Lung microvascular endothelial cell (primary cell): ENCODE measurements at places on chromosomes 6 and 20. TPM values are rescaled to one million over a fixed set of nuclear protein-coding genes. Genes with fewer than 3 reads are reported as not detected.

- DNase-seq, result peak; percentile 42
Measured at GRCh38 chr20:1171461-1172093, 13.2 kb downstream of the TMEM74B start.

The SLC52A3 gene
- under 0.01 TPM in 2 replicates for total RNA-seq

DNA sequence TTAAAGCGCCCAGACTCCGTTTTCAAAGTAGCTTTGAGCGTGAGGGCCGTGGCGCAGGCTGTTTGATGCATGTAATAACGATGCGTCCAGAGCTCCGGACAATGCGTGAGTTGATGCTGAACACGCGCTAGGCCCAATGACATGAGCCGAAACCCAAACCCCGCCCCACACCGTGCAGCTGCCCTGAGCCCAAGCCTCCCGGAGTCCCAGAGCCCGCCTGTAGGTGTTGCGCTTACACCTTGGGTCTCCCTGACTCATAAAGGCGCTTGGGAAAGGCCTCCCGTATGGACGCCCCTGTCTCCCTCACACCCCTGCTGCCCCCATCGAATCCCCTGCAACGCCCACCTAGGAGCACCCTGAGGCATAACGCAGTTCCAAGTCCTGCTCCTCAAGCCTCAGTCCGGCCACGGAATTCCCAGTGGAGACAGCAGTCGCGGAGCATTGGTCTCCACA, 87.6 kb downstream of the ERMARD start:
- no peak for DNase-seq

The DCDC2 gene
- total RNA-seq, result not detected in 2 replicates

The TP53TG5 gene
- not detected in 2 replicates for total RNA-seq

DNA sequence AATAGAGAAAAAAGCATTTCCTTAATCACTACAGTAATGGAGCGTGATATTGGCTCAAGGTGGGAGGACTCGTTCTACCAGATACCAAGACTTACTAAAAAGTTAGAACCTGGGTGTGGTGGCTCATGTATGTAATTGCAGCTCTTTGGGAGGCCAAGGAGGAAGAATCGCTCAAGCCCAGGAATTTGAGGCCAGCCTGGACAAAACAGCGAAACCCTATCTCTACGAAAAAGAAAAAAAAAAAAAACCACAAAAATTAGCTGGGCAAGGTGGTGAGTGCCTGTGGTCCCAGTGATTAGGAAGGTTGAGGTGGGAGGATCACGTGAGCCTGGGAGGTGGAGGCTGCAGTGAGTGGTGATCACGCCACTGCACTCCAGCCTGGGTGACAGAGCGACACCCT, 24.0 kb upstream of the ATRN start:
- no peak for DNase-seq

The RAD21L1 gene
- total RNA-seq, result not detected in 2 replicates

DNA sequence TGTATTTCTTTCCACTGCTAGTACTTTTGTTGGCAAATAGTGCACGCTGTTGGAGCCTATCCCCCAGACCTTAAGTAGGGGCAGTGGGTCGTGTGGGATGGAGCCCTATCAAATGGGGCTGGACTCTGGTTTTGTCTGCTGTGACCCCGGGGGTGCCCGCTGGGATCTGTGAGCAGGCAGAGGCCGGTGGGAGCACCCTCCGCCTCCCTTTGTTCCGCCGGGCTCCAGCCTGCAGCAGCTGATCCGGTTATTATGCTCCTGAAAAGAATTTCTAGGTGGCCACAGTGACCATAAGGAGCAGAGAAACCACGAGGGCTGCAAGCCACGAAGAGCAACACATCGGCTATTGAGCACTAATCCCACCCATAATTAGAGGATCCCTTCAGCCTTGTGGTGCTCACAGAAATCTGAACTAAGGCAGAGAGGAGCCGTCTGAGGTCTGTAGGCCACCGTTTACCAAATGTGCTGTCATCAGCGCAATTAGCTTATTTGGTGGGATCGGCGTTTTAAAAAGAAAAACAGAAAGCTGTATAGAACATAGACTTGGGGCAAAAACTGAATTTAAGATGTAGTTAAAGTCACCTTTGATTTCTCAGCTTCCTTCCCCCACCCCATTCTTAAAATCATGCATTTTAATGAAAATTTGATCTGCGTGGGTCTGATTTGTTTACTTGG, 598.3 kb upstream of the JAG1 start:
- no peak for DNase-seq

GRCh38 chr20:6651016-6651415, 116.5 kb upstream of the BMP2 start:
- no peak for DNase-seq

The RAET1L gene
- not detected in 2 replicates for total RNA-seq

GRCh38 chr20:7985916-7986315, 33.6 kb downstream of the TMX4 start:
- DNase-seq, result no peak

The CYP21A2 gene
- total RNA-seq, result not detected in 2 replicates

The ERVFRD-1 gene
- under 0.01 TPM in 1 of 2 replicates, not detected in the other for total RNA-seq

DNA sequence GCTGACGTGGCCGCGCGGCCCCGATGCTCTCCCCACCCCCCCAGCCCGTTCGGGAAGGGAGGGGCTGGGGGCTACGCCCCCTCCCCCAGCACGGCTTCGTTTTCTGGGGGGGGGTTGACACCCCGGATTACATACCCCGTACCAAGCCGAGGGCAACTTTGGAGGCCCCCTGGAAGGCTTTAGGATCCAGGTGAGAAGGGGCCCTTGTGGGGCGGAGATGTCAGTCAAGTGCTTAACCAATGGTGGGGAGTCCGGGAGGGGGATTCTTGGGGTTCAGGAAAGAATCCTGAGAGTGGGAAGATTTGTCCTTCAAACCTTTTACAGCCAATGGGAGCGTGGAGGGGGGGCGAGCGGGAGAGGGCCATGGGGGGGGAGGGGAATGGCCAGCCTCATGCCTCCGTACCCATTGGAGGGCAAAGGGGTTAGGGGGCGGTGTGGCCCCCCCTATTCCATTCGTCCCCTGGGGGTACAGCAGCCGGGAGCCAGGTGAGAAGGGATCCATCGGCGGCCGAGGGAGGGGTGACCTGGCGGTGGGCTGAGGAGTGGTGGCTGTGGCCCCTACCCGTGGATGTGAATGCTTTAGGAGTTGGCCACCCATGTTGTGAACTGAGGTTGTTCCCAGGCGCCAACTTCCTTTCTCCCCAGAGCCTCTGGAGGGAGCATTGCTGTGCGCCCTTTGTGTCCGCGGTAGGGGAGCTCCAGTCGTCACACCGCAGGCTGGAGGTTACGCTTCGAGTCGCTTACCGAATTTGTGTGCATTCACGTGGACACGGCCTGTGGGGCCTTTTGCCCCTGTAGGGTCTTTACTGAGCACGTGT, 682 bp downstream of the BRD2 start:
- peak; percentile 85 for DNase-seq

The SAMD3 gene
- total RNA-seq, result not detected in 2 replicates

- no peak for DNase-seq
Measured at GRCh38 chr6:25295651-25296050, 16.5 kb downstream of the CARMIL1 start.

The NQO2 gene
- total RNA-seq, result 7.6 and 8.5 TPM in 2 replicates

The PRICKLE4 gene
- total RNA-seq, result 5.2 and 6.7 TPM in 2 replicates

GRCh38 chr6:99467509-99468106, 42.5 kb upstream of the PNISR start:
- DNase-seq, result peak; percentile 35

- no peak for DNase-seq
Measured at GRCh38 chr6:25013246-25013645, 77.5 kb upstream of the RIPOR2 start.

The C6orf58 gene
- total RNA-seq, result not detected in 2 replicates

The SIRPB2 gene
- 0.20 and 0.65 TPM in 2 replicates for total RNA-seq

GRCh38 chr6:3751077-3751729, at the start of gene PXDC1:
Gene PXDC1, minus strand, starts transcription at chr6:3751713. Its CDS starts 182 bp downstream, at chr6:3751531.
- no peak for DNase-seq
